ENCODE measurements at places on chromosomes 2 and 18.

DNA sequence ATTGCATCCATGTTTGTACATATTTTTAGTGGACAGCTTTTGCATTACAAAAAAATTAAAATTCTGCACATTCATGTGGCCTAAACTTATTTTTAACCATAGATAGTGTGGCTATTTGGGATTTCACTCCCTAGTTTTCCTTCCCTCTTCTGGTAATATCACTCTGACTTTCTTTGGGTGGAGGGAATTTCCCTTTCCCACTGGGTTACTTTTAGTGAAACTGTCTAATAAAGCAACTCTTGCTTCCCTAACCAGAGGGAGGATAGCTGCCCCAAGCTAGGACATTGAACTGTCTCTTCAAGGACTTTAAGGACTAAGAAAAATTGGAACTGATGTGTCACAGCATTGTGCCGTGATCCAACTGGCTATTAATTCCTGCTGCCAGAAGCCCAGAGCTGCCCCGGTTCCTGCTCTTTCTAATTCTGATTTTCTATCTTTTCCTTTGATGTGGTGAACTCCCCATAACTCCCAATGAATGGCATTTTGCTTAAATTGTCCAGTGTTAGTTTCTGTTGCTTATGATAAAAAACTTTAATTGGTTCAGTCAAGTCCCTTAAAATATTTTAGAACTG lies 20.0 kb upstream of the EFR3B start:
- no peak for ATAC-seq

DNA sequence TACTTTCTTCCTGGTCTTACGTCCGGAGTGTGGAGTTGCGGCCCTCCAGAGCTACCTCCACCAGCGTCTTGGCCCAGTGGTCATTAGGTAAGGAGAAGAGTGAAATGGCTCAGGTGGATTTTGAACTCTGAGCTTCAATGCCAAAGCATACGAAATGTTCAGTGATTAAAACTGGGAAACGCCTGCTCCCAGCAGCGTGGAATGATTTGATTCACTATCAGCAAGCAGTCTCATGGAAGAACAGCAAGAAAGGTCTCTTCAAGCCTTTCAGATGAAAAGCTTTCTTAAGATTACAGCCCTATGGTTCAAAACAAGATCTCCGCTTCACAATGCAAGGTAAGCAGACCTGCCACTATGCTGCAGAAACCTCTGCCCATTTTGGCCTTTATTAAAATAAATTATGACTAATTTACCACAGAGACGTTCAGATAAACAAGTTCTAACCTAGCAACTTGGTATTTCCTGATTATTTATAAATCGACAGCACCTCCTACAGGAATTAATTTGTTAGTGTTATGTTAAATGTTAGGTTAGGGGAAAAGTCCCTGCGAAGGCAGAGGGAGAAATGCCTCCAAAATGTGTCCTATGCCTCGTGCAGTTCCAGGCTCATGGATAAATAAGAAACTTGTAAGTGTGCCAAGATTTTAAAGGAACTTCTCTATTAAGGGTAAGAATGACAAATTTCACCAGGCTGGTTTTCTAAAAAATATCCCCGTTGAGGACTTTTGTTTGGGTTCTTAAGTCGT lies 10.1 kb downstream of the SP9 start:
- ATAC-seq: no peak

DNA sequence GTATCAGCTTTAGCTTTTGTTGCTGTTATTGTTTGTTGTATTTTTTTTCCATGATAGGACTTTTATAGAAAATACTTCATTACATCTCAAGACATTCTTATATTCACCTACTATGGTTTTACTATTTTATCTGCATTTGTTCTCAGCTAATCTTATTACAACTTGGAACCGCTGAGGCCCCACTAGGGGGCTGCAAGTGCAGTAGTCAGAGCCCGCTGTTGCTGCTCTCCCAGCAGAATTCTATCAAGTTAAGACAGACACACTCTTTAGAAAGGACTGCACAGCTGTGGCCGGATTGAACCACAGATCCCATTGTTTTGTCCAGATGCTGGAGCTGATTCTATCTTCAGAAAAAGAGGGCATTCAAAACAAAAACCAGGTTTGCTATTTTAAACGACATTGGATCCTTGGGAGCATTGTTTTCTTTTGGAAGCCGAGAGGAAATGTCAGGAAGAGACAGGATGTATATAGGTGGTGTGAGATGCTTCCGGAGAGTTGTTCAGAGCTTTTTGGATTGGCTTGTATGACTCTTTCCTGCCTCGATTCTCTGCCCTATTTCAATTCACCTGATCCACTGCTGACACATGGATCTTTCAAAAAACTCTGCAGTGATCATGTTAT lies 105.7 kb upstream of the GAREM1 start:
- no peak for ATAC-seq

GRCh38 chr2:46350029-46350689 lies 53.0 kb downstream of the EPAS1 start:
- ATAC-seq: no peak

DNA sequence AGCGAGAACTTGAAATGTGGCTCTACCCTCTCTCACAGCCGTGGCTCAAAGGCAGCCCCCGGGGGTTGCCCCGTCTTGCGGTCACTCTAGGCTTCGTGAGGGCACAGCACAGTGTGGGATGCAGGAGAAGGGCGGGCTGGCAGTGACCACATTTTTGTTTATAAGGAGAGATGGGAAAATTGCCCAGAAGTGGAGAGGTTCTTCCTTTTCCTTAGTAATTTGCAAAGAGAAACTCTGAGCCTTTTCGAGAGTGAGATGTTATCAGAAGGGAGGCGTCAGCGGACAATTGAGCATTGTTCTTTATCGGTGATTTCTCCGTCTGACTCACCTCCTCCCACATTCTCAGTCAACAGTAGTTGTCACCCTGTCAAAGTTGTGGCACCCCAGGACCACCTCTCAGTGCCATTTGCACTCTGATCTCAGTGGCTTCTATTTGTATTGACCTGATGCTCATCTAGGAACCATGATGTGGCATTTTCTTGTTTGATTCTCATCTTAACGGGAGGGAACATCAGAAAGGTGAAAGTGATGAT lies 89.6 kb downstream of the ACAA2 start:
- ATAC-seq: peak; percentile 34

DNA sequence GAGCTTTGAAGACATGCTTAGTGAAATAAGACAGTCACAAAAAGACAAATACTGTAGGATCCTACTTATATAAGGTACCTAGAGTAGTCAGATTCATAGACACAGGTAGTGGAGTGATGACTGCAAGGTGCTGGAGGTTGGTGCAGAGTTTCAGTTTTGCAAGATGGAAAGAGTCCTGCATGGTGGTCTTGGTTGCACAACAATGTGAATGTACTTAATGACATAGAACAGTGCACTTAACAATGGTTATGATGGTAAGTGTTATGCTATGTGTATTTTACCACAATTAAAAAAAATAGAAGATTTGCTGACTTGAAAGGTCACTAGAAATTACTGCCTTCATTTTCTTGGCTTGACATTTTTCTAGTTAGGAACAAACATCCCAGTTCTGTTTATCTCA lies 9.5 kb downstream of the CERS6 start:
- no peak for ATAC-seq
